Karpas-422 (cell line): ENCODE measurements at places on chromosomes 16 and 17. TPM values are rescaled to one million over a fixed set of nuclear protein-coding genes. Genes with fewer than 3 reads are reported as not detected.

GRCh38 chr16:1548727-1549126, 15.3 kb downstream of the TMEM204 start:
- no peak overlapping the region for H3K4me3 ChIP-seq
- no peaks in the 10 kb centered on the region for H3K27me3 ChIP-seq
- no peaks in the 10 kb centered on the region for H3K36me3 ChIP-seq
- no peaks in the 10 kb centered on the region for H3K4me1 ChIP-seq
- no peak for DNase-seq

DNA sequence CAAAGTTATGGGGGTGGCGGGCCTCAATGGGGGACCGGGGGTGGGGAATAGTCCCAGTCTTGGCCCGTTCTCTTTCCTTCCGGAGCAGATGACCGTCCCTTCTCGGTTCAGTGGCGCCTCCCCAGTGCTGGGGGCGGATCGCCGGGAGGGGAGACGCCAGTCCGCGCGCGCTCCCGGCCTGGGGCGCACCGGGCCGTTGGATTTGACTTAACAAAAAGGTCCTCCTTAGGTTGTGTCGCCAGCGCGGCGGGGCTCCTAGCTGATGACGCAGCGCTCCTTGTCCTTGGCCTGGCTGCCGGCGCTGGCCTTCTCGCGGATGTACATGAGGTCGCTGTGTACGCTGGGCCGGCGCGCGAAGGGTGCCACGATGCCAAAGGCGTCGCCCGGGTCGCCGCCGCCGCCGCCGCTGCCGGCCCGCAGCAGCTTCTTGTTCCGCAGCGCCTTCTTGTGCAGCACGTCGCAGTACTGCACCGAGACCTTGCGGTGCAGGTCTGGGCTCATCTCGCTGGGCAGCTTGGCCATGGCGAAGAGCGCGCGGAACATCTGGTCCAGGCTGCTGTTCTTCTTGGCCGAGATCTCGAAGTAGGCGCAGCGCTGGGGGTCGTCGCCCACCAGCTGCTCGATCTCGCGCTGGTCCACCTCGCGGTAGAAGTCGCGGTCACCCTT, 1.2 kb downstream of the RASD1 start:
- H3K36me3 ChIP-seq: no peaks in the 10 kb centered on the region
- H3K4me1 ChIP-seq: no peaks in the 10 kb centered on the region
- H3K27ac ChIP-seq: no peak overlapping the region
- DNase-seq: no peak
- H3K27me3 ChIP-seq: no peaks in the 10 kb centered on the region

DNA sequence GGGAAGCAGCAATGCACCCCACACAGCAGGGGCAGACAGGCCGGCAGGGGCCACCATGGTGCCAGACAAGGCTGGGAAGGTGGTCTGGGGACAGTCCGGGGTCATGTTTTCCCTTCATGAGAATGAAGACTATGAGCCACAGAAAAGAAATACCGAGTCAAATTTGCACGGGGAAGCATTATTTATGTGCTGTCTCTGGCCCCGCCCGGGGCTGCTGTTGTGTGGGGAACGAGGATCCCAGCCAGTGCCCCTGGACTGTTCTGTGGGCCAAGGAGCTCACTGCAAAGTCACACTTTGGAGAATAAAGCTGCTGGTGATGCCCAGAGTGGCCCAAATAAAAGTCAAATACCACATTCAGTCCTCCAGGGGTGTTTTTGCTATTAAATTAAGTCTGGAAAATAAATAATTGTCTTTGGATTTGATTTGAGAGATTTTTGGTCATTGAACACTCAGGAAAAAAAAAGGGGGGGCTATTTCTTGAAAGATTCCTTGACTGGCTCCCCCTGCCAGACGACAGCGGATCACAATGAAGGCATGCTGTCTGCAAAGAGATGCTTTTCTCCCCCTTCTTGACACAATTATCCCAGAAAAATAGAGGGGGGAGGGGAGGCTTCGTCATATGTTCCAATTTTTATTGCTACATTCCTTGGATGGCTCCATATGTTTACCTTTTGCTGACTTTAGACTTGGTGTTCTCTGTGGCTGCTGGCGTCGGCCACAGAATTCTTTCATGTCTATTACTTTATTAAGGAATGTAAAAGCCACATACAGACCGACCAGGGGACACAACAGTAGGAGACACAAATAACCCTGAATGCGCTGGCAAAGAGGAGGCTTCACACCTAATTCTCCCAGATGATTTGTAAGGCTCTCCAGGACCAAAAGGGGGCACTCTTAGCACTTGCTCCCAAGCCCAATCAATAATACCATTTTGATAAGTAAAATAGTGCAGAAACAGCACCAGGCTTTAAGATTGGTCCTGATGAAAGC, 27.1 kb upstream of the ANKFN1 start:
- no peak overlapping the region for H3K27ac ChIP-seq
- H3K4me1 ChIP-seq: no peaks in the 10 kb centered on the region
- peak; percentile 78 for DNase-seq
- no peaks in the 10 kb centered on the region for H3K36me3 ChIP-seq
- H3K4me3 ChIP-seq: no peak overlapping the region
- H3K27me3 ChIP-seq: no peaks in the 10 kb centered on the region

DNA sequence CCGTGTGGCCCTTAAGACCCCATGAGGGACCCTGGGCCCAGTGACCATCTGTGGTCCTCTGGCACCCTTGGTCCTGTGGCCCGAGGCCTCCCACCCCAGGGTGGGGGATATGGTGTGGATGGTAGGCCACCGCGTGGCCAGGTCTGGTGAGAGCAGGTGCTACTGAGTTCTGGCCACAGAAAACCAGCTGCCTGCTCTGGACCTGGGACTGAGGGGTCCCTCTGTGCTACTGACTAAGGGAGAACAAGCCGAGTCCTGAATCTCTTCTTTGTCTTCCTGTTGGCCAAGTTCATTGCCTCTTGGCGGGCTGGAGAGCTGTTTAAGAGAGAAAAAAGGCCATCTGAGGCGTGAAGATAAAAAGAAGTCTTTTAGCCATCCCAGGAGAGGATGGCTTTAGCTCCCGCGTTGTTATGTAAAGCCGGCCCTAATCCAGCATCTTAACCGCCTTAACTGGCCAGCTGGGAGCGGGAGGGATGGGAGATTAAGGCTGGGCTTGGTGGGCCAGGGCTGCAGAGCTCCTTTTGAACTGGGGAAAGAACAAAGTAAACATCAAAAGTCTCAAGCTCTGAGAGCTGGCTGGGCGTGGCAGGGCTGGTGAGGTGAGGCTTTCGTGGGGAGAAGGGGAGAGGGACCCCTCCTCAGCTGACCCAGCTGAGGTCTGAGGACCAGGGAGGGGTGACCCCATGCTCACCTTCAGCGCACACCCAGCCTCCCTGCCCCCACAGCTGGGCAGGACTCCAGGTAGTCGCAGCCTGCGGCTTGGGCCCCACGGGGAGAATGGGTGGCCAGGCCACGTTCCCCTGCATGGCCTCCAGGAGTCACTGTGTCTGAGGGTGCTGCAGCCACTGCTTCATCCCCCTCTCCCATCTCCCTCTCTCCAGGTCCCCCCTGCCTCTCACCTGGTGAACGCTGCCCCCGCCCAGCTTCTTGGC, 62.4 kb downstream of the NKD1 start:
- no peak for DNase-seq
- no peak overlapping the region for H3K27ac ChIP-seq
- H3K36me3 ChIP-seq: no peaks in the 10 kb centered on the region
- H3K4me3 ChIP-seq: no peak overlapping the region

- H3K27ac ChIP-seq: no peak overlapping the region
- H3K4me1 ChIP-seq: peaks cover 6% of the 10 kb centered on the region
- H3K36me3 ChIP-seq: peaks cover under 1% of the 10 kb centered on the region; the same call in 1 of the 2 replicates
- DNase-seq: no peak
Observed at GRCh38 chr17:36613155-36613554, 11.8 kb downstream of the MRM1 start.

GRCh38 chr16:52372313-52372712, 174.6 kb downstream of the TOX3 start:
- H3K27me3 ChIP-seq: no peaks in the 10 kb centered on the region
- no peak for DNase-seq
- no peak overlapping the region for H3K27ac ChIP-seq
- H3K4me3 ChIP-seq: no peak overlapping the region
- H3K4me1 ChIP-seq: no peaks in the 10 kb centered on the region

DNA sequence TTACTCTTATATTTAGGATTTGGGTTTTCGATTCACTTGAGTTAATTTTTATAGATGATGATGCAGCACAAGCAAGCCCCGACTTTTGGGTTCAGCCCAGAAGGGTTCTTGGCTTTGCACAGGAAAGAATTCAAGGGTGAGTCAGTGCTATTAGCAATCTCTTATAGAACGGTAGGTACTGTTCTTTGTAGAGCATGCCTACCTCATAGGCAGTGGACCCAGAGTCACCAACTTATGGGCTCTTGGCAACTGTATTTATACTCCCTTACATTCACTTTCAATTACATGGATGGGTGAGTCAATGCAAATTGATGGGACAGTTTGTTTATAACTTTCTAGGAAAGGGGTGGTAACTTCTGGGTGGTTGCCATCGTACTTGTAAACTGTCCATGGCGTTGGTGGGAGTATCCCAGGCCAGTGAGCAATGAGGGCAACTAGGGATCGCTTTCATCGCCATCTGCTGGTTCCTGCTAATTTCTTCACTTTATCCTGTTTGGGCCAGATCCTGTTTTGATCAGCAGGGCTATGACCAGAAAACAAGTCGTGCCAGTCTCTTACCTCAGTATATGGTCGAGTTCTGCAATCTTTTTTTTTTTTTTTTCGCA, 362.6 kb downstream of the CNTNAP4 start:
- H3K4me1 ChIP-seq: peaks cover 8% of the 10 kb centered on the region; the same call in 1 of the 2 replicates
- H3K36me3 ChIP-seq: peaks cover 13% of the 10 kb centered on the region; the same call in 1 of the 2 replicates
- H3K27me3 ChIP-seq: no peaks in the 10 kb centered on the region

DNA sequence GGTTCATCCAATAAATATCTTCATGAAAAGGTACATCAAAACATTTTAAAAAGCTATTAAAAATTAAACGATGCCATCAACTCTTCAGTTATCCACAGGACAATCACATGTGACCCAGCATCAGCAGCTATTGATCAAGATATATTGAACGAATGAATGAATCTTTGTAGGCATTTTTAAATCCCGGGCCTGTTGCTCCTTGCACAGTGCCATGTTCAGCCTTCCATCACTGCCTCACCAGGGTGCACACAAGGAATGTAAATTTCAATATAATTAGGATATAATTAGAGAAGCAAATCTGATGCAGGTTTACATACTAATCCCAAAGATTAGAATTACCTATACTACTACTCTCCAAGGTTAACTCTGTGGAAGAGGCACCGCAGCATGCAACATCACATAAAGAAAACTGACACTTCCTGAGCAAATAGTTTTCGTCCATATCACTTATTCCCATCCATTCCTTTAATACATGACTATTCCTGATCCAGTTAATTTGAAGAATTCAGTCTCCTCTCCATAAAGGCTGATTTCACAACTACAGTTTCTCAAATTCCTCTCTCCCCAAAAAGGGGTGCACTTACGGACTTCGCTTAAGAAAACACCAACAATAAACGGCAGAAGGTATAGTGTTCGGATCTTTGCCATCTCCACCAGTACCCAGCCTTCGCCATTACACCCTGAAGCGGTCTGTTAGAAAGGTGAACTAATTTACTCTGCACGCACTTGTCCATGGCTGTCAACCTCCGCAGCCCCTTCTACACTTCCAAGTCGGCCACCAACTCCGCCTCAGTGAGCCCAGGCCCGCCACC, 938 bp downstream of the NCOR1 start:
- H3K4me1 ChIP-seq: peaks cover 35% of the 10 kb centered on the region
- peak; percentile 71 for DNase-seq
- H3K27me3 ChIP-seq: no peaks in the 10 kb centered on the region

DNA sequence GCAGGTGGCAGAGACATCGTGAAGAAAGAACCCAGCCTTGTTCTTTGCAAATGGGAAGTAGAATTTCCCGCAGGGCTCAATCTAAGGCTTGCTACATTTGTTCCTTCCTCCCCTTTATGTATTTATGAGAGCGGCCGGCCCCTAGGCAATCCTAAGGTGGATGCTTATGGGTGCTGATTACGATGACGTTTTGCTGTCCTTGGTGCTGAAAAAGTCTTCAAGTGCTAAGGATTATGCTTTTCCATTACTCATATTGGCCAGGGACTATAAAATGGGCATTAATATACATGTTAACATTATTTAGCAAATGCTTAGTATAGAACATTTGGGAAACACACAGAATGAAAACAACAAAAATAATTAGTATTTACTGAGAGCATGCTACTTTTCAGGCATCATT, 313.3 kb upstream of the XYLT1 start:
- no peaks in the 10 kb centered on the region for H3K27me3 ChIP-seq
- H3K27ac ChIP-seq: no peak overlapping the region
- H3K4me3 ChIP-seq: no peak overlapping the region

DNA sequence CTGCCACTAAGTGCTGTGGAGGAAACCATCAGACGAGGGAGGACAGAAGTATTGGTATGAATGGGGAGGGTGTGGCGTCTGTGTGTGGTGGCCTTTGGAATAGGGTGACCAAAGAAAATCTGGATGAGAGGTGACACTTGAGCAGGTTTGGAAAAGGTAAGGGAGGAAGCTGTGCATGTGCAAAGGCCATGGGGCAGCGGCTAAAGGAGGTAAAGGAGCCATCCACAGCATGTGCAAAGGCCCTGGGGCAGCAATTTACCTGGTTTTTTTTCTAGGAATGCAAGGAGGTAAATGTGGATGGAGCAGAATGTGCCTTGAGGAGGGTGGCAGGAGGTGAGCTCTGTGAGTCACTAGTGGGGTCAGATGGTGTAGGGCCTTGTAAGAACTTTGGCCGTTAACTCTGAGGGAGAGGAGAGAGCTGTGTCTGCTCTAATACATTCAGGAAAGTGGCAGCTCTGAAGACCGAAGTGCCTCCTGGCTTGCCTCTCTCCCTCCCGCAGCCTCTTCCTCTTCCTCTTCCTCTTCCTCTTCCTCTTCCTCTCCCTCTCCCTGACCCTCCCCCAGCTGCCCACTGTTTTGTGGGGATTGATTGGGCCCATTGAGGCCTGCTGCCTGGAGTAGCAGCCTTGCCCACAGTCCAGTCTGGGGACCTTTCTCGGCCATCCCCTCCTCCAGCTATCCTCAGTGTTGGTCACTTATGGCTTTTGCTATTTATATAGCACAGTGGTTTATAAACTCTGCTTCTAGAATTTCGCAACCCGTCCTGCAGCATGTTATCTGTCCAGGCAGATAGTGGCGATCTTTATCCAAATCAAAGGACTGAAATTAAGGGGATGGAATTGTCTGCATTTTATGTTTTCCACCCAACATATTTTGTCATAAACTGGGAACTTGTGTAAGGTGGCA, 38.7 kb downstream of the CMIP start:
- no peak overlapping the region for H3K4me3 ChIP-seq
- no peak overlapping the region for H3K27ac ChIP-seq
- H3K27me3 ChIP-seq: no peaks in the 10 kb centered on the region
- no peaks in the 10 kb centered on the region for H3K36me3 ChIP-seq
- H3K4me1 ChIP-seq: peaks cover 46% of the 10 kb centered on the region
- DNase-seq: no peak

DNA sequence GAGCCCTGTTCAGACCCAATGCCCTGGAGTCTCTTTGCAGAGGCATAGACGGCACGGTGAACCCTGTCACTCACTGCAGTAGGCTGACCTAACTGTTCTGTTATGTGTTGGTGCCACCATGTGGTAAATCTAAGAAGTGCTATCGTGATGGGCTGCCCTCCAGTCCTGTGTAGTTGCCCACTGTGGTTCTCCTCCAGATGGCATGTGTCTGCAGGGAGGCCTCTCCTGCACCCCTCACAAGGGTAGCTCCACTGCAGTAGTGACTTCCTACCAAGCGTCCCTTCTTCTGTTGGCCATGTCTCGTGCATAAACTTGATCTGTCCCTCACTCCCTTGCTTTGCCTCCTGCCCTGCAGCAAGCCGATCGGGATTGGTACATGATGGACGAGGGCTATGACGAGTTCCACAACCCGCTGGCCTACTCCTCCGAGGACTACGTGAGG, 5.8 kb downstream of the DHX38 start:
- DNase-seq: peak; percentile 90
- no peak overlapping the region for H3K27ac ChIP-seq
- peaks cover 16% of the 10 kb centered on the region for H3K4me1 ChIP-seq
- no peaks in the 10 kb centered on the region for H3K27me3 ChIP-seq

The COG7 gene
- total RNA-seq: 18.6 and 21.3 TPM in 2 replicates

The GAS2L2 gene
- 0.07 TPM in 1 of 2 replicates, not detected in the other for total RNA-seq

The DOC2A gene
- total RNA-seq: not detected in 2 replicates
